ENCODE measurements at places on chromosomes 7 and 10.

DNA sequence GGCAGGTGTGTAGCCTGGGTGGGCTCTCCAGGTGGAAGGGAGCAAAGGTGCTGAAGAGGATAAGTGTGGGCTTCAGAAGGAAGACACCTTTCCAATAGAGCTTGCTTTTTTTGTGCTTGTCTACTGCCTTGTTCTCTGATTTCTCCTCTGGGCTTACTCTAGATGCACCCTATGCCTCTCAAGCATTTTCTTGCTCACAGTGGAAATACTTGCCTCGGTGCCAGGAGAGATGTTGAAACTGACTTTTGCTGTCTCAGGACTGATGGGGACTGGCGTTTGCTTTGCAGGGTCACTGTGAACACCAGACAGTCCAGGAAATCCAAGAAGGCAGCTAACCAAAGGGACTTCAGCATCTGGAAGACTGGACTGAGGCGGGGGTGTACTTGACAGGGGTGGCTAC lies 187.9 kb downstream of the SNX10 start:
- no peak for DNase-seq

- no peak for DNase-seq
Measured at GRCh38 chr10:129307141-129307540, 159.9 kb upstream of the MGMT start.

GRCh38 chr10:126036515-126036914 lies 140.2 kb downstream of the FANK1 start:
- no peak for DNase-seq

DNA sequence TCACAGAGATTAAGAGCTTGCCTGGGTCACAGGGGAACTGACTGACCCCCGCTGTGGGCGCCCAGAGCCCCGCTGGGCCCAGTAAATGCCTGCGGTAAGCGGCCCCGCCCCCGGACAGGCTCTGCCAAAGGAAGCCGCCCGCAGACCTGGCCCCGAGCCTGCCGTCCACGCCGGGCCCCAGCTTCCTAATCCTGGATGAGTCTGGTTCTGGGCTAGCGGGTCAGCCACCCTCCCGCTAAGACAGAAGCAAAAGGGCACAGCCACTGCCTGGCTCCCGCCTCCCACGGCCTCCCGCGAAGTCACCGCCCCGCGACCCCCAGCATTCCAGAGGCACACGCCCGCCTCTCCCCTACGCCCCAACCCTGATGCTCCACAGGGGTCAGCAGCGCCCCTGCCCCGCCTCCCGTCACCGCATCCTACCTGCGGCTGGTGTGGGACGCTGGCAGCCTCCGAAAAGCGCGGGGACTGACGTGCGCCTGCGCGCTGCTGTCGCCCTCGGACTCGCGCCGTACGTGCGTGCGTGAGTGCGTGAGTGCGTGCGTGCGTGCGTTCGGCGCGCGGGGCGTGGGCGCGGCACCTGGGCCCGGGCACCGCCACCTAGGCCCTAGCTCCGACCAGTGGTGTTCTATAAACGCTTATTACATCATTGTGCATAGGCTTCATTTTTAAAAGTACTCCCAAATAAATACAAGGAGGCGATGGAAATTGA lies at the start of gene FIGNL1:
FIGNL1 (minus strand) TSS at position 470 of the 709 bp plus-strand sequence. CDS start 3,063 bp downstream, outside the sequence.
- peak; percentile 67 for DNase-seq

- no peak for DNase-seq
Measured at GRCh38 chr10:116849248-116850057, at the start of gene ENO4. TSS of gene ENO4 (plus strand) at chr10:116849499. CDS start at chr10:116849567, 68 bp downstream.

- DNase-seq: no peak
Measured at GRCh38 chr7:137335814-137336213, 7.7 kb downstream of the PTN start.

DNA sequence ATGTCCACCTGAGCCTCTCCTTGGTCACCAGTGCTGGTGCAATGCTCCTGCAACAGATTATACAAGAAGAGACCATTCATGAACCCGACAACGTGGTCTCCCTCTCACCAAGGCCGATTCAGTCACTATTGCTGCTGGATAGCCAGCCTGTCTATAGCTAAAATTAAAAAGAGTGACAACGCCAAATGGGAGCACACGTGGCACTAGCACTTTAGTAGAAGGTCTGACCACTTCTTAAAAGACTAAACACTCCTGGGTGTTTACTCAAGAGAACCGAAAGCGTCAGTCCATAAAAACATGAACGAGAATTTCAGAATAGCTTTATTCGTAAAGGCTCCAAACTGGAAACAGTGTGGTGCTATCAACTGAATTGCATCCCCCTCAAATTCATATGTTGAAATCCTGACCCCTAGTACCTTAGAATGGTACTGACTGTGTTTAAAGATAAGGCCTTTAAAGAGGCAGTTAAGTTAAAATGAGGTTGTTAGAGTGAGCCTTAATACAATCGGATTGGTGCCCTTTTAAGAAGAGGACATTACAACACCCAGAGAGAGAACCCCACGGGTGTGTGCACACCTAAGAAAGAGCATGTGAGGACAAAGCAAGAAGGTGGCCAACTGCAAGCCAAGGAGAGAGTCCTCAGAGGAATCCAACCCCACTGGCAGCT lies 4.4 kb upstream of the GALNTL5 start:
- DNase-seq: no peak

DNA sequence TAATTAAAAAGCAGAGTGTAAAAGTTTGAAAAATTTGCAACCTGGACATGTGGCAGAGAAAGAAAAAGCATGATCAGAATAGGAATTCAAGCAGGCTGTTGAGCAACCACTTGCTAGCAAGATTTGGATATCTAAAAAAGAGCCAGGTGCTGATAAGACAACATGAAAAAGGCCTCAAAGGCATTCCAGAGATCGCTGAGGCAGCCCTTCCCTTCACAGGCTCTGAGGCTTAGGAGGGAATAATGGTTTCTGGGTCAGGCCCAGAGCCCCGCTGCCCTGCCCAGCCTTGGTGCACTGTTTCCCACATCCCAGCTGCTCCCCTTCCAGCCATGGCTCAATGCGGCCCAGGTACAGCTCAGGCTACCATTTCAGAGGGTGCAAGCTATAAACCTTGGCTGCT lies 64.1 kb upstream of the EEPD1 start:
- no peak for DNase-seq

GRCh38 chr10:44716470-44717015 lies 194.6 kb upstream of the TMEM72 start:
- no peak for DNase-seq
